ENCODE measurements at places on chromosomes 6 and 20. TPM values are rescaled to one million over a fixed set of nuclear protein-coding genes. Genes with fewer than 3 reads are reported as not detected.

WASF1 gene
- 1.5 TPM for total RNA-seq

SIGLEC1 gene
- total RNA-seq: not detected

ACSS1 gene
- 34.5 TPM for total RNA-seq

NEURL2 gene
- total RNA-seq: 1.4 TPM

CEP162 gene
- 10.5 TPM for total RNA-seq

BPHL gene
- 8.6 TPM for total RNA-seq

MCCD1 gene
- total RNA-seq: not detected

TM9SF4 gene
- total RNA-seq: 37.4 TPM

TSPO2 gene
- not detected for total RNA-seq

SLC17A5 gene
- total RNA-seq: 4.3 TPM

WRNIP1 gene
- 45.2 TPM for total RNA-seq

MAFB gene
- total RNA-seq: 0.05 TPM

PTCRA gene
- not detected for total RNA-seq

DSP gene
- total RNA-seq: 0.02 TPM

TPX2 gene
- 117 TPM for total RNA-seq

ESF1 gene
- total RNA-seq: 15.8 TPM

C20orf202 gene
- 0.11 TPM for total RNA-seq

PGM3 gene
- total RNA-seq: 19.9 TPM

KCNQ5 gene
- total RNA-seq: 15.7 TPM

SLC32A1 gene
- not detected for total RNA-seq

IPCEF1 gene
- 9.5 TPM for total RNA-seq

FAM83C gene
- not detected for total RNA-seq

RBM24 gene
- not detected for total RNA-seq

HSPA12B gene
- not detected for total RNA-seq

CTCFL gene
- total RNA-seq: not detected

ADTRP gene
- total RNA-seq: 0.39 TPM

SLC52A3 gene
- total RNA-seq: not detected

STMND1 gene
- total RNA-seq: not detected

TMEM74B gene
- total RNA-seq: 0.09 TPM

SAMD3 gene
- total RNA-seq: 72.3 TPM

RFX6 gene
- not detected for total RNA-seq

SAPCD1 gene
- 16.6 TPM for total RNA-seq

HFE gene
- total RNA-seq: 0.91 TPM

GGTLC1 gene
- total RNA-seq: not detected

LHFPL5 gene
- total RNA-seq: not detected

CYP24A1 gene
- total RNA-seq: not detected

CCN6 gene
- total RNA-seq: not detected

OLIG3 gene
- not detected for total RNA-seq

RAE1 gene
- 46.7 TPM for total RNA-seq

SCP2D1 gene
- total RNA-seq: not detected

GPX5 gene
- total RNA-seq: not detected

OR2J3 gene
- total RNA-seq: not detected

HLA-DPB1 gene
- total RNA-seq: 49.5 TPM

MEI4 gene
- total RNA-seq: not detected

SLC44A4 gene
- not detected for total RNA-seq

TNXB gene
- total RNA-seq: 5.7 TPM

MYLK2 gene
- total RNA-seq: 0.50 TPM

ID4 gene
- not detected for total RNA-seq

Data from T-helper 2 cell treated with Interferon-gamma antibody and Interleukin-4, amounts not matched to agents 100 ng/mL and 5 ng/mL, for 36 hours (primary cell).